ENCODE measurements at places on chromosomes 3 and 15.
A peak's percentile ranks its signal among the peaks of the same experiment; 100 is the strongest.

DNA sequence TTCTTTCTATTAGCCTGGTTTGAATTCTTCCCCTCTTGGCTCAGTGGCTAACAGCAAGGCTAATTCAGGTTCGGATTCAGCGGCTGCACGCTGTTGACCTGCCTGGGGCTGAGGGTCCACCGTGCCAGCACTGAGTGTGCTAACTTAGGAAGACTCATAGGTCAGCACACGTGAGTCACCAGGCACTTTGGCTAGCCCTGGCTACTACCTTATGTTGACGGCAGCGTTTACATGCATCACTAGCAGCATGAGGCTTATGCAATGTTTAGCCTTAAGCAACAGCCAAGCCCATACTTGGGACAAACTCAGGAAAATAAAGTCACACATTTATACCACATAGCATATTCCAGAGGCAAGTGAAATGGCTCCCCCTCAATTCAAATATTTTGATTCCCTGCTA, 137.7 kb downstream of the RAB11A start:
- no peak for DNase-seq

DNA sequence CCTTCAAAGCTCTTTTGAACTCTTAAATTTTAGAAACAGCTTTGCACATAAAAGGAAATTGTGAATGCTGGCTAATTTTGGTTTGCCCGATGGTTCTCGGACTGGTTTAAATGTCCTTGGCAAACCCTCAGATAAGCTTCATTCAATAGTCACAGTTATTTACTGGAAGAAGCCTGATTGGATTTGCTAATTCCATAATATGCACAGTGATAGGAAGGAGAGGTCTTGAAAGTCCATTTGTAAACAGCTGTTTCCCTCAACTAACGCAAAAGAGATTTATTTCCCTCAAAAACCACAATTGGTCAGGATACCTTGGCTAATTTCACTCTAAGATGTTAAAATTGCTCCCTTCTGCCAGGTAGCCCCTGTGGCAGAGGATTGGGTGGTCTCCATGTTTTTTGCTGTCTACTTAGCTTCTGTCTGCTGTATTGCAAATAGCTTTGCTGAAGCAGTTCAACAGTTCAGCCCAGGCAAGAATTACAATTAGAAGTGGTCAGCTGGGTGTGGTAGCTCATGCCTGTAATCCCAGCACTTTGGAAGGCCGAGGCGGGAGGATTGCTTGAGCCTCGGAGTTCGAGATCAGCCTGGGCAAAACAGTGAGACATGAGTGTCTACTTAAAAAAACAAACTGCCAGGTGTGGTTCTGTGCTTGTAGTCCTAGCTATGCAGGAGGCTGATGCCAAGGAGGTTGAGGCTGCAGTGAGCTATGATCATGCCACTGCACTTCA, 30.6 kb upstream of the PROK2 start:
- DNase-seq: no peak

- DNase-seq: no peak
Measured at GRCh38 chr15:55007561-55007960, 189.2 kb downstream of the RSL24D1 start.

DNA sequence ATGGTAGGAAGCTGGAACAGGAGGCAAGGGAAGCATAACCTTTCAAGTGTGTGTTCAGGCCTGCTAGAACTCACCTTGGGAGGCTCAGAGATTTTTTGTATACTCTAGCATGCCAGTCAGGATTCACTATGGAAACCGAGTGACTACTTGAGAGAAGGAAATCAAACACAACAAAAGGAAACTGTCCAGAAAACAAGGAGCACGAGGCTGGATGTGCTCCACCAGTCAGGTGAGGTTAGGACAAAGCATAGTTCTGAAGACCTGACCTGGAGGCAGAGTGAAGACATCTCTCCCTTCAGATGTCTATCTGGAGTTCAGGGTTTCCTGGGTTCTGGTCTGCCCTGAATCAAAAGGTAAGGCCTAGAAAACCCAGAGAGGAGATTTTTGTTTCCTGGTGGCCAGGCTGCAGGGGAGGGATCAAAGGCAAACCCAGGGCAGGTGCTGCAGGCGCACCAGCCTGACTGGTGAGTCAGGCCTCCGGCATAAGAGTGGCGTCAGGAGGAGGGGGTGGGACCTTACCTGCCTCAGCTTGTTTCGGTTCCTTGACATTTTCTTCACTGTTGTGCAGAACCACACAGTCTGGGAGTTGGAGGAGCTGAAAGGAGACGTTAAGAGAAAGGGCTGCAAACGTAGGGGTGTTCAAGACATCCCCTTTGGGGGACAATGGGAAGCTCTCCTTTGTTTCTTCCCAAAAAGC, 52.2 kb upstream of the OSBPL11 start:
- DNase-seq: no peak

DNA sequence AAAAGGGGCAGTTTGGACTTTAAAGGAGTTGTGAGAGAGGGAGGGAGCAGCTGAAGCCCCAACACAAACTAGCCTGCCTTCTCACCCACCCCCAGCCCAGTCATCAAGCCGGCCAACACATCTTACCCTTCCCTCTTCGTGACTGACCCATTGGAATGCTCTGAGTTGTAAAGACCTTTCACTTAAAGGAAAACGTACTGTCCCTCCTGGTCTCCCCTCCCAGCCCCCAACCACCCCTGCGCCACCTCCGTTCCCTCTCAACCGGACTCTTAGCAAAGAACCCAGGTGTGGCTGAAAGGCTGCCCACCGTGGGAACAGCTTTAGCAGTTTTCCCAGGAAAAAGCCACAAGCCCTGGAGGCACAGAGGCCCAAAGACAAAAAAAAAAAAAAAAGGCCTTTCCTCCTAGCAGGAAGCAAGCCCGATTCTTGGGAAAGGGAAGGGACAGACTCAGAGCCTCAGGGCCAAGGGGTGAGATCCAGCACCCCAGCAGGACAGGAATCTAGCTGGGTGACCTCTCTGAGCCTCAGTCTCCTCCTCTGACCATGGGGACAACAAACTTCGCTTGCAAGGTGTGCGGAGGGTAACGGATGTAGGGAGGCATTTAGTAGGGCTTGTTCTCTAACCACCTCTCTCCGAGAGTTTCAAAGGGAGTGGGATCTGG, 2.4 kb downstream of the CYP11A1 start:
- no peak for DNase-seq

GRCh38 chr15:20341901-20342600, 199.5 kb downstream of the GOLGA6L6 start:
- no peak for DNase-seq

GRCh38 chr3:175255698-175256097, 396.6 kb downstream of the NAALADL2 start:
- DNase-seq: no peak

GRCh38 chr15:71116366-71116765, 1.1 kb downstream of the THSD4 start:
- DNase-seq: no peak

DNA sequence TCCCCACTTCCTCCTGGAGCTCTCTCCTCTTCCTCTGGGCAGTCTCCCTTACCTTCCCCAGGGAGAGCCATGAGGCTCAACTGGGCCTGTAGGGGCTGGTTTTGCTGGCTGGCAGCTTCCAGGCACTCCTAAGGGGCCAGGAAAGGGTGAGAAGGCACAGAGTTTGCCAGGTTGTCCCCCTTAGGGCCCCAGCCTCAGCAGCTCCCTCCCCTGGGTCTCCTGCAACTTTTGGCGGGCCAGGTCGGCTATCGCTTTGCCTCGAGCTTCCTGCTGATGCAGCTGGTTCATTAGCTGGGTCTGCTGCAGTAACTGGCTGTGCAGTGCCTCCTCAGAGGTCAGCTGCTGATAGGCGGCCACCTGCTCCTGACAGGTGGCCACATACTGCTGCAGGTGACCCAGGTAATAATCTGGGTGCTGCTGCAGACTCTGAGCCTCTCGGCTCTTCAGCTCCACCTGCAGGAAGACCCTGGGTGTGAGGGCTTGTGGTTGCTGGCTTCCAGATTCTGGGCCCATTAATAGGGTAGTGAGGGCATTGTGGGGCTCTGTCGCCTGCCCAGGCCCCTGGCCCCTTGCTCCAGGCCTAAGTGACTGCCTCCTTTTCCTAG, 29.7 kb upstream of the OR4F6 start:
- no peak for DNase-seq

DNA sequence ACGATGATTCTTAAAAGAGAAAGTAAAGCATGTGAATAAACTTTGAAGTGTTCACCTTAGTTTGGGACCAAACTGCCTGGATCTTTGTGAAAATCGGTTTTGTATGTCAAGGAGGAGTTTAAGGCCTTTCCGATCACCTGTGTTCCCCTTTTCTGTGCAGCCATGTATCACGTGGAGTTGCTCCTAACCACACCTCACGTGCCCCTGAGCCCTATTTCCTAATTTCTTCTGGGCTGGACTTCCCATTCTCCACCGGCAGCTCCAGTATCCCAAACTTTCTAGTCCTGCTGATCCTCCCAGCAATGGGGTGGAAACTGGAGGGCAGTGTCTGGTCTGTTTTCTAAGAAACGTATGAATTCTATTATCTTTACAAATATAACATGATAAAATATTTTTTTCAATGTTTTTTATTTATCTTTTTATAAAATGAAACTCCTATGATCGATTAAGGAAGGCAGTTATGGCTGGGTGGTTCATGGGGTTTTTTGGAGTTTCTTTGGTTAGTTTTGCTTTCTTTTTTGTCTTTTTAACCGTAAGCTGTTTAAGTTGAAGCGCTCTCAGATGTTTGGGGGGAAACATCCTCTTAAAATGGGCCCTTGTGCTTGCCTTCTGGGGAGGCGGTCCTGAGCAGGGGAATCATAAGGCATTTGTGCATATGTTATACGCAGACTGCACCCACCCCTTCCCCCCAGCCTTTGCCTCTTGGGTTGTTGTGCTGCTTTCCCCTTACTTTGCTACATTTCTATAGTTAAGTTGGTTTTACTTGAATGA, 43.6 kb upstream of the WWTR1 start:
- peak; percentile 16 for DNase-seq

- DNase-seq: no peak
Measured at GRCh38 chr15:85681386-85681785, 113.3 kb downstream of the KLHL25 start.

DNA sequence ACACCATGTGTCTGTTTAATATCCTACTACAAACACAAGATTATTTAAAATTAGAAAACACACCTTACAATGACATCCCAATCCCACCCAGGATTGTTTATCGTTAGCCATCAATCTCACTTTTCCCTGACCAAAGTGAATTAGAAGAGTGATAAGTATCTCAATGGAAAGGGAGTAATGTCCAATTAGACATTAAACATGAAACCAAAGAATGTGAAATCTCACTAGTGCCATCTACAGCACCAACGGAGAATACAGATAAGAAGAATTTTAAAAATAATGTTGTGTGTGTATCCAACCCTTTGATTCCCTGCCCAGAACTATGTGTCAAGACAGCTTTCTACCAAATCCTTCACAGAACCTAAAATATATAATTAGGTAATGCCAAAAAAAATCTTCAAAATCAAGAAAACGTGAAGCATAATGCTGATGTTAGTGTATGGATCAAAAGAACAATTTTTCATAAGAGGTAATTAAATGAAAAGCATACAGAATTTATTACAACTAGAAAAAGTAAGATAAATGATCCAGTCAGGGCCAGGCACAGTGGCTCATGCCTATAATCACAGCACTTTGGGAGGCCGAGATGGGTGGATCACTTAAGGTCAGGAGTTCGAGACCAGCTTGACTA, 64.2 kb downstream of the SCAPER start:
- no peak for DNase-seq

DNA sequence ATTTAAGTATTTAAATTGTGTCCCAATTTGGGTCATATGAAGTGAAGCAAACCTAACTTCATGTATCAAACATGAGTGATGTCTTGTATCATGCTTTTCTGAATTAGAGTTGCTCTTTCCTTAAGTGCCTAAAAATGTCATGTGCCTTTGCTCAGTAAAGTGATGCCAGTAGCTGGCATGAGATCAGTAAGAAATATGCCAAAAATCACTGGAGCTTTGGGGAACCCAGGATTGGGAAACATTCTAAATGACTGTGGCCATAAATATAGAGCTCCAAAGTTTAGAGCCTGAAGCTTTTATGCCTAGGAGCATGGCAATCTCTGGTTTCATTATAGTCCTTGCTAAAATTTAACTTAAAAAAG, 33.8 kb downstream of the RBMS3 start:
- no peak for DNase-seq

- DNase-seq: no peak
Measured at GRCh38 chr3:24316887-24317383, 177.7 kb downstream of the THRB start.

GRCh38 chr3:103924544-103924943, 1442.2 kb upstream of the ALCAM start:
- DNase-seq: no peak

DNA sequence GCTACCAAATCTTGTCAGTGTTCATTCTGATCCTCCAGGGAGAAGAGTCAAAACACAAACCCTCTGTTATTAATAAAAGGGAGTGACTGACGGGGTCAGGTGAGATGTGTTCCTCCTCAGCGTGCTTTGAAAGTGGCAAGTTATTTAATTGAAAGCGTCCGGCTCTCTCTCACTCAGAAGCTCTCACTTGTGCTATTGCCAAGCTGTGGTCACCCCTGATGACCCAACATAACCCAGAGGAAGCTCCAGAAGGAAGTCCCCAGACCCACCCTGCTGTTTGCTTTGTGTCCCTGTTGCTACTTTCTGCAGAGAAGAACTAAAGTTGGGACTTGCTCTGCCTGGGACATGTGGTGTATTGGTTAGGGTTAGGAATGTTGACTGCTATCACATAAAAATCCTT, 235.6 kb downstream of the EDEM1 start:
- no peak for DNase-seq

DNA sequence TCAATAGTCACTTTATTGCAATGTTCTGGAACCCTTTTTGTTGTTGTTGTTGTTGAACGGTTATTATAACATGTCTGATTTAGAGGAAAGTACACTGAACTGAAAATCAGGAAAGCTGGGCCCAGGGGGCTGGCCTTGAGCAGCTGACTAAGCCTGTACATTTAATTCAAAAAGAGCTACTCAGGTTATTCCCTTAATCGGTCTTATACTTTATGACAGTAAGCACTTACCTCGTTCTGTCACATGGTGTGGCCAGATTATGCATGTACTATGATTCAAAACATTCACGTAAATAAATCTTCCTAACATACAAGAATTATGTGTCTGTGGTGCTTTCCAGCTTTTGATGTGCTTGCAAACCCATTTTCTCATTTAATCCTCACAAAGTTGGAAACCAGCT, 382.5 kb upstream of the TPRG1 start:
- DNase-seq: no peak

GRCh38 chr3:15500107-15500724, 21.3 kb downstream of the COLQ start:
- no peak for DNase-seq

DNA sequence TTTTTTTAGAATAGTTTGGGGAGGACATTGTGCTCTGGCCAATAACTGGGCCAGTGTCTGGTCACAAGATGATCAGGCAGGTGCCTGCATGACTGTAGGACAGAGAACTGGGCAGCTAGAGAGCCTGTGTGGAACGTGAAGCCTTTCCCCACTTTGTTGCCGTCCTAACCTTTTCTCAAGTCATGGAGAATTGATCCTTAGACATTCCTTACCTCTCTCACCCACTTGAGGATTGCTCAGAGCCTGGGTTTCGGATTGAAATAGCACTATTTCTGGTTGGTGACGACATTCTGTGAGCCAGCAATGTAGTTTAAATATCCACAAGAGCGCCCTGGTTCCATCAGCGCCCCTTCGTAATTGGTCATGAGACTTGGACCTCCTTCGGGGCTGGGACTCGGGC, 138.4 kb downstream of the IGF1R start:
- no peak for DNase-seq

Data from stimulated activated CD8-positive, alpha-beta memory T cell treated with anti-CD3 and anti-CD28 coated beads, Interleukin-2, amount 100 ng/mL, for 48 hours (primary cell).